ENCODE measurements at places on chromosomes 5 and 9.

GRCh38 chr5:122507581-122507980 is 195.5 kb downstream of the SNCAIP start:
- peak; percentile 5 for DNase-seq

- DNase-seq = no peak
Observed at GRCh38 chr9:134592819-134593200, 48.8 kb upstream of the COL5A1 start.

GRCh38 chr5:174531782-174532191 is 192.6 kb upstream of the MSX2 start:
- no peak for DNase-seq

- DNase-seq = peak; percentile 65
Observed at GRCh38 chr5:41115281-41115680, 44.1 kb upstream of the MROH2B start.

- peak; percentile 92 for DNase-seq
Observed at GRCh38 chr5:138975098-138975847, 100.1 kb upstream of the LRRTM2 start.
